ENCODE measurements at places on chromosomes 12 and 14. TPM values are rescaled to one million over a fixed set of nuclear protein-coding genes. Genes with fewer than 3 reads are reported as not detected.

PLEKHG7 gene
- 12.0 TPM for polyA plus RNA-seq

MMP19 gene
- polyA plus RNA-seq, result not detected

SERPINA5 gene
- polyA plus RNA-seq, result not detected

ESPL1 gene
- not detected for polyA plus RNA-seq

PYGL gene
- 0.20 TPM for polyA plus RNA-seq

BATF gene
- 21.9 TPM for polyA plus RNA-seq

ACOT2 gene
- polyA plus RNA-seq, result 25.0 TPM
